ENCODE measurements at places on chromosomes 1 and 21. TPM values are rescaled to one million over a fixed set of nuclear protein-coding genes. Genes with fewer than 3 reads are reported as not detected.

The CA6 gene
- not detected for total RNA-seq

GRCh38 chr1:242824435-242824834, 299.9 kb upstream of the PLD5 start:
- DNase-seq, result no peak

GRCh38 chr1:89609781-89610456, 23.0 kb upstream of the LRRC8C start:
- DNase-seq, result no peak

The SPRR2B gene
- not detected for total RNA-seq

DNA sequence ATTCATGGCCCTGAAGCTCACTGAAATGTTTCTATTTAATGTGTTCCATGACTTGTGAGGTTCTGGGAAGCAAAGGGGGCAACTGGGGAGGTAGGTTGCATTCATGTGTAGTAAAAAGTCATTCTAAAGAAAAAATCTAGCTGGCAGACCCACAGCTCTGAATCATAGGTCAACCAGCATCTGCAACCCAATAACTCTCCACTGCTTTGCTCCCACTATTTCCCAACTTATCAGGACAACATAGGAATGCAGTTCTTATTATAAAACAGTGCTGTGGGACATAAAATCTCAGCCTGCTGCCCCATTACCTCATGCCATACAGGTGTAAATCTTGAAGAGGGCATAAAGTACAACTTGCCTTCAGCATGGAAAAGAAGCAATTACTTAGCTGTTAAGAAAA, 576.1 kb upstream of the PTBP2 start:
- peak; percentile 22 for DNase-seq

- peak; percentile 14 for DNase-seq
Observed at GRCh38 chr21:15797577-15798363, 68.0 kb downstream of the USP25 start.

The KCNA3 gene
- 5.6 TPM for total RNA-seq

DNA sequence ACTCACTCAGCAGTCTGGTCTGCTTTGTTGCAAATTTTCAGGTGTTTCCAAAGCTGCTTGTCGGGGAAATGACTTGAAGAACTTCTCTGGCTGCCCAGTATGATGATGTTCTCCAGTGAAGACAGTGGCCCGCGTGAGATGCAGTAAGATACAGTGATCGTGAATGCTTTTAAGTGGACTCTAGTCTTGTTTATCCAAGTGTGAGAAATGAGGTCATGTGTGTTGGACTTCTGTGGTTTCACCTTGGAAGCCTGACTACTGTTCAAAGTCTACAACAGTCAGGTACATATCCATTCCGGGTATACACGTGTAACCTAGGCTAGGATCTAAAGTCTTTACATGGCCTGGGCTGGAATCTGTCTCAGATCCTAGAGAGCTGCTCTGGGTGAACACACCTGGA, 29.1 kb downstream of the ZNF695 start:
- DNase-seq, result no peak

The HSD17B7 gene
- total RNA-seq, result 50.4 TPM

DNA sequence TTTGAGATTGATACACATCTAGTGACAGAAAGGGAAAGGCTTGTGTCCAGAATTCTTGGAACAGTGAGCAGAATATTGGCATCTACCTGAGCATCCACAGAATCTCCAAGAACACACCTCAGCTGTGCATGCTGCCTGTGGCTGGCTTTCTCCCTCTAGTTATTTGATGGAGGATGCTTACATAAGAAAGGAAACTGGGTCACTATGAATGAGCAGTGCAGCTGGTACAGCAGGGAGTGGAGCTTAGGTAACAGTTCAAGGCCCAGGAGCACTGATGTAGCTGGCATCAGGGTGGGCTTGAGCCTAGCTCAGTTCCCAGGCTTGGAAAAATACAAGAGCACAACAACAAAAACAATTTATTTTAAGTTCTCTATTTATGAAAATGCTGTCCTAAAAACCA, 26.3 kb downstream of the RGS8 start:
- DNase-seq, result no peak

The THEM5 gene
- total RNA-seq, result not detected

GRCh38 chr1:87521452-87521851, 192.8 kb downstream of the LMO4 start:
- no peak for DNase-seq

The TMEM81 gene
- 1.8 TPM for total RNA-seq

The FCER1A gene
- not detected for total RNA-seq

DNA sequence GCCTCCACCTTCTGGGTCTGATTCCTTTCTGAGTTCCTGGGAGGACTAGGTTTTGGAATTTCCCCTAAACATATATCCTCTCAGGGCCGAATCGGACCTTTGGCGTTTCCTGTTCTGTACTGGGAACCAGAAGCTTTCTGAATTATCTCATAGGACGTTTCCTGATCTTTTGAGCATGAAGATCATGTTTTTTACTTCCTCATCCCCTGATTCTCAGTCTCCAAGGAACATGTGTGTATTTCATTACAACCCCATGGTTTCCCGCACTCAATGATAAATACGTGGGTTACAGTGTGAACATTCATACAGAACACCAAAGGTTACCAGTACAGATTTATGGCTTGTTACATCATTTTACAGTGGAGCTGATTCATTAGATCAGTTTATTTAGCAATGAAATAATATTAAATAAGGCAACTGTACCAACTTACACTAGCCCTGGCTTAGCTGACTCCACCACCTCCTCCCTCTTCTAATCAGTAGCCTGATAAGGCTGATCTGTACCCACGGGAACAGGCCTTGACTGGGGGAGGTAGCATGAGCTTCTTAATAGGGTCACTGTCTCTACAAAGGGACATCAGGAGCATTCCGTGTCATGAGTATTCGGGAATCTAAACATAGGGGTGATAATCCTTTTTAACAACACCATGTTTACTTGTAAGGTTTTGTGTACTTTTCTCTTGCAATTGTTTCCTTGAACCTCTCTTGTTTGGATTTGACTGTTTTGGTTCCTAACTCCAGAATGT, 57.8 kb upstream of the ERRFI1 start:
- DNase-seq, result peak; percentile 65

The LEFTY1 gene
- total RNA-seq, result not detected

The LIN9 gene
- total RNA-seq, result 2.8 TPM

The LAPTM5 gene
- under 0.01 TPM for total RNA-seq

DNA sequence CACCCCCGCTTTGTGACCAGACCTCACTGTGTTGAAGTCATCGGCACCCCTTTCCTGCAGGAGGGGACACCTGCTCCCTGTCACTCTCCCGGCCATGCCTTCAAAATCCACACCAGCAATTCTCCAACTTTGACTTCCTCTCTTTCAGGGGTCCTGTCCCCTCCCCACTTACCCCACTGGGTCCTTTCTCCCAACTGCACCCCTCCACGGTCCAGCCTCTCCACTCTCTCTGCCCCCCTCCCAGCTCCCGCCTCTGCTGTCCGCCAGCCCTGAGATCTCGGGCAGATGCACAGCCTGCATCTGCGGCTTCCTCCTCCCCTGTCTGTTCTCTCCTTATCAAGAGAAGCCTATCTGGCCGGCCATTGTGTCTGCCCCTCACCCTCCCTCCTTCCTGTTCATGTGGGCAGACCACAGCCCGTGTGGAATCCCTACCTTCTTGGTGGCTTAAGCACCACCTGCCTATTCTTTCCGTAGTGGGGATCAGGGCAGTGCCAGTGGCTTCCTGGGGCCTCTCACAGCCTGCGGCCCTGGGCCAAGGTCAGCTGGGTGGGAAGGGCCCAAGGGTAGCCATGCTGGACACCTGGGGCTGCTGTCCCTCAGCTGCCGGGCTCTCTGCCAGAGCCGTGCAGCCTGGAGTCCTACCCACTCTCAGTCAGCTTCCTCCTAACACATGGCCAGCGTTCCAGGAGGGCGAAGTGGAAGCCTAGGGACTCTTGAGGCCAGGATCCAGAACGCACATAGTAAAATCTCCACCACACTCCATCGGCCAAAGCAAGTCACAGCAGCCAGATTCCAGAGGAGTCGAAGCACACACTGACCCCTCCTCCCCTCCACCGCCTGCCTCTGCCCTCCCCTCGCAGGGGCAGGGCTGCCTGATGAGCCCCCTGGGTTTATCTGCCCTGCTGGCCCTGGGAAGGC, 5.1 kb upstream of the HES4 start:
- DNase-seq, result peak; percentile 28

- no peak for DNase-seq
Observed at GRCh38 chr1:93728480-93729131, 47.0 kb upstream of the BCAR3 start.

GRCh38 chr1:199205740-199206441, 567.1 kb downstream of the PTPRC start:
- DNase-seq, result no peak

The WNT3A gene
- total RNA-seq, result not detected

The ADORA1 gene
- total RNA-seq, result 1.5 TPM

The CAPN2 gene
- total RNA-seq, result 488 TPM

- no peak for DNase-seq
Observed at GRCh38 chr1:24382165-24382577, 31.4 kb downstream of the STPG1 start.

GRCh38 chr21:40575976-40576375, 271.0 kb downstream of the DSCAM start:
- DNase-seq, result no peak

DNA sequence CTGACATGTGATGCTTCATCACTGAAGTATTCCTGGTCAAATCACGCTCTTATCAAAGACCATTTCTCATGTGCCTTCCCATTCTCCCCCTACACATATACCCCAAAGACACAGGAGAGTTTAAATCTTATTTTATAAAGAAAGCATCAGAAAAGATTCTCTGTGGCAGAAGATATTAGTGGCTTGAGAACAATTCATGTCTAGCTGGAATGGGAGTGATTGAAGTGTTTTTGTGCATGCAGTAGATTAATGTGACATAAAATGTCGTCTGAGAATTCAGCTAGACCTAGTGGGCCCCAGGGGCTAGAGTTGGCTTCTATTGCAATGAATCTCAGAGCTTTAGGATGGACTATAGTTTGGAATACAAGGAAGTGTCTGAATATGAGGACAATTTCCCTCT, 163.9 kb downstream of the HUNK start:
- DNase-seq, result no peak

DNA sequence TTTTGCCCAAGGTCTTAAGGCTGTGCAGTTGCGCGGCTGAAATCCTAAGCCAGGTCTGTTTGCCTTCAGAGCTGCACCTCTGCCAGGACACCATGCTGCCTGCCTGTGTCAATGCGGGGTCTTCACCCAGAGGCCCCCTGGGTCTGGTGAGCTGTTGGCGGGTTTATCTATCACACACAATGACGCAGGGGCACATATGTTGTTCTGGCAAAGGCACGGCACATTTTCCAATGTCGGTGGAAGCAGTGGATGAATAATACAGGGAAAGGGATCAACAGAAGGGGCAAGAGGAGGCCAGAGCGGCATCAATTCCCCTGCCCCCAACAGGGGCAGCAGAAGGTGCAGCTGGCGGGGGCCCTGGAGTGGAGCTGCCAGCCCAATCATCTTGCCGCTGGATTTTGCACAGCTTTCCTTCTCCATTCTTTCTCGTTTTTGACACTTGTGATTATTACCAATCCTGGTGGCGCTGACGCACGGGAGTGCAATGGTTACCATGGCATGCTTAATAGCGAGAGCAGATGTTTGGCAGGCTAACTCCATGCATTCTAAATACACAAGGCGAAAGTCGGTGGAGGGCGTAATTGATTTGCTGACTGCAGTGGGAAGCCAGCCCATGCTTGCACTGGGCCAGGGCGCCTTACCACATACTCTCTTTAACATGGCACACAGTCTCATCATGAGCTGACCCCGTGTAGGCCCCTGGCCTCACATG, 45.8 kb upstream of the CYP2J2 start:
- DNase-seq, result peak; percentile 93

The C1orf115 gene
- total RNA-seq, result 3.3 TPM

- DNase-seq, result no peak
Observed at GRCh38 chr1:88111816-88112215, 572.3 kb upstream of the PKN2 start.

The ITLN2 gene
- not detected for total RNA-seq

The KRTAP11-1 gene
- total RNA-seq, result not detected

DNA sequence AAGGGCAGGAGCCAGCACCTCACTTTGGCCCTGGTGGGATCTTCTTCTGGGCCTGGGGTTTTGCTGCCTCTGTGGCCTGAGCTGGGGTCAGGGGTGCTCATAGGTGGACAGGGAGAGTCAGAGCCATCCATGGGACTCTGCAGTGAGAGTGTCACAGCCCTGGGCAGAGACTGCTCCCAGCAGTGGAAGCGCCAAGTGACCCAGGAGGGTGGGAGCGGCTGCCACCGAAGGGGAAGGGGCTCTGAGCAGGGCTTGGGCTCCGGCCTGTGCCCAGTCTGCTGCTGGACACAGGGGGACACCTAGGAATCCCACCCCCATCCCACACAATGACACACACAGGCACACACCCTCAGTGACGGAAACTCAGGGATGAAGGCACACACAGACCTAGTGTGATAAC, 368 bp downstream of the CLCNKB start:
- DNase-seq, result no peak

GRCh38 chr1:71796006-71796405, 486.3 kb downstream of the NEGR1 start:
- no peak for DNase-seq

GRCh38 chr1:40036574-40036973, 4.0 kb upstream of the CAP1 start:
- peak; percentile 84 for DNase-seq

- no peak for DNase-seq
Observed at GRCh38 chr1:43622901-43623780, 26.8 kb upstream of the KDM4A start.

DNA sequence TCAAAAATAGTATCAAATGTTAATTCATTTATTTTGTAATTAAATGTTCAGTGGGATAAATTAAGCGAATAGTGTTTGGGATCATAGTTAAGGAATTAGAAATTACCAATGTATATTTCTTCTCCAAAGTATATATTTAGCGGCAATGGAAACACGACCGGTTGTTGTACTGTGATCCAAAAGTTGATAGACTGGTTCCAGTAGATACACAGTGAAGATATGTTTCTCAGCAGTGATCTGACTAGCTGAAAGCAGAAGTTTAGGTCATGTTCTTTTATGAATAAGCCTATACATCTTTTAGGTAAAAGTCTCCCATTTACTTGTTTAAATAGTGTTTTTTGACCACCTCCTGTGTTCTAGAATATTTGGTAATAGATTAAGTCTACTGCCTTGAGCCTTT, 8.8 kb downstream of the USP16 start:
- DNase-seq, result no peak

The OR2L8 gene
- total RNA-seq, result not detected

DNA sequence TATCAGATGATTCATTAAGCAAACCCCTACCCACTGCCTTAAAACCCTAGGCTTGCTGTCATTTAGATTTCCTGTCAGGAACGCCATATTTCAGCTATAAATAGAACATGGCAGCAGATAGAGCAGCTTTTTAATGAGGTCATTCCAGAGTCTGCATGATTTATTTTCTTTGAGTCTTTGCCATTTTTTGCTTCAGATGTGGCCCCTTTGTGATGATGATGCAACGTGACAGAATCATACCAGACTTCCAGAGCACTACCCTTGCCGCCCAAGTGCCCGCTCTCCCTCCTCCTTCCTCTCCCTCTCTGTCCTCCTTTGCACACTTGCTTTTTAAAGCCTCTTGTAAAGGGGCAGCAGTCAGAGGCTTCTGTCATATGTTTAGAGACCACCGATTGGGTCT, 55.5 kb upstream of the TRIM67 start:
- peak; percentile 90 for DNase-seq

- DNase-seq, result no peak
Observed at GRCh38 chr1:111908011-111908621, 81.4 kb downstream of the KCND3 start.

The CNR2 gene
- total RNA-seq, result not detected

- DNase-seq, result no peak
Observed at GRCh38 chr21:46675595-46676280, 40.3 kb downstream of the PRMT2 start.
